ENCODE measurements at places on chromosomes 2 and 18.

DNA sequence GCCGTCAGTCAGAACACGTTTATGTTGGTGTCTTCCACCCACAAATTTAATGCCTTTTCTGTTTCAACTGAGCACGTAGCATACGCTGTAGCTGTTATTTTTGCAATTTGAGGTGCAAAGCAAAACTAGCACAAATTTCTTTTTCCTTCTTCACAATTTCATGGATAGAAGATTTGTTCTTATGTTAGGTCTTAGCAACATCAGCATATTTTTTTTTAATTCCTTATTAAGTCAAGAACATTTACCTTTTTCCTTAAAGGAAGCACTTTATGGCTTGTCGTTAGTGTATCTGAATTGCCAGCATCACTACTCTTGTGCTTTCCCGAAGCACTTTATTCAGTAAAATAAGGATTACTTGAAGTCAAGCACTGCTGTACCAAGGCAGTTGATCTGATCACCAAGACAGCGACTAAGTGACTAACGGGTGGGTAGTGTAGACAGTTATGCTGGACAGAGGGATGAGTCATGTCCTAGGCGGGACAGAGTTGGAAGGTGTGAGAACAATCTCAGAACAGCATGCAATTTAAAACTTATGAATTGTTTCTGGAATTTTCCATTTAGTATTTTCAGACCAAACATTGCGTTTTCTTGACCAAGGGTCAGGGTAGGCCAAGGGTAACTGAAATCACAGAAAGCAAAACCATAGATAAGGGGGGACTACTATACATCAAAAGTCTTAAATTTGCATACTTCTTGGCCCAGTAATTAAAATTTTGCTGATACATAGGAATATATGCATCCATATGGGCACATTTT lies 13.3 kb downstream of the BABAM2 start:
- DNase-seq: no peak

DNA sequence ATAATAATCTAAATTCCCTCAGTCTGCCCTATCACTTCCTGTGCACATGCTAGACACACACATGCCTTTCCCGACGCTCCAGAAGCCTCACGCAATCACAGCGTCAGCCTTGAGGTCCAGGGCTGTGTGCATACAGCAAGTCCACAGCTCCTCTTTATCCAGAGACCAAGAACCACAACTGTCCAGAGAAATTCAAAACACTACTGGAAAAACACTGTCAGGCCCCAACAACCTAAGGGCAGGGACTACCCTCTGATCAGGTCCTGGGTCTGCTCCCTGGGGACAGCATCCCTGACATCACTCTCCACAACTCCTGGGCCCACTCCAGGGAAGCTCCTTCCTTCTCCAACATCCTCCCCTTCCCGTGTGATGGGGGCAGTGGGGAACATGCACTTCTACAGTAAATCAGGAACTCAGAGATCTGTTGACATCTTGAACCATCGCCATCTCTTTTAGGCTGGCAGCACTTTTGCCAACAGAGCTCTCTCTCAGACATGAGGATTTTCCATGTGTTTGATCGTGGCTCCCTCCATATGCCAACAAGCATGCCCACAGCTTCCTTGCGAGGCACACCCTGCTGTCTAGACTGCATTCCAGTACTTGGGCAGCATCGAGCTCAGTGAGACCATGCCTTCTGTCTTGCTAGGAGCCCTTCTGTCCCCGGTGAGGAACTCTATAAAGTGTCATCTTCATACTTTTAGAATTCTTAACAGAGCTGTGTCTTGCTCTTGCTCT lies 15.4 kb downstream of the TEX51 start:
- no peak for DNase-seq

DNA sequence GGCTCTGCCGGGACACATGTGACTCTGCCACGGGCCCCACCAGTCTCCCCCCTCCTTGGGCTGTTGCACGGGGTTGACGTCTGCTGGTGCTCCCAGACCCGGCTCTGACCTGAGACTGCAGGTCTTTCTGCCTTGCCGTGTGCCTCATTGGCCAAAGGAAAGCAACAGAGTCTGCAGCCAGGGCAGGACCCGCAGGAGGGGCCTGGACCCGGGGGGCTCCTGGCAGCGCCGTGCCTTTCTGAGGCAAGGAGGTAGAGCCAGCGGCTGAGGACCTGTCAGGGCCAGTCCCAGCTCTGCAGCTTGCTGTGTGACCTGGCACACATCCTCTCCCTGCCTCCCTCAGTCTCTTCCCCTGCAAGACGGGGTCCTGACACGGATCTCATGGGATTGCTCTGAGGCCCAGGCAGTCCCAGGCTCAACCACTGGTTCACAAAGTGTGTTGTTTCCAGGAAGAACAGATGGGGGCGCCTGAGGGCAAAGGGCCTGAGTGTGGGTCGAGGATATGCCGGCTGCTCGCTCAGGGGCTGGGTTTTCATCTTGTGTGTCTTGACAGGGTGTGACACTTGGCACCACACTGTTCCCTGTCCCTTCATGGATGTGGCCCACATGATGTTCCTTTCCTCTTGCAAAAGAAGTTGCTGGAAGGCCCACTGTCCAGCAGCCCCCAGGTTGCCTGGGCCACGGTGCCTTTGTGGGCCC lies 9.0 kb downstream of the CAPN10 start:
- DNase-seq: peak; percentile 64

GRCh38 chr2:97858442-97858841 lies 137.3 kb downstream of the TMEM131 start:
- DNase-seq: no peak

- DNase-seq: no peak
Measured at GRCh38 chr2:7849027-7849426, 832.8 kb upstream of the ID2 start.

DNA sequence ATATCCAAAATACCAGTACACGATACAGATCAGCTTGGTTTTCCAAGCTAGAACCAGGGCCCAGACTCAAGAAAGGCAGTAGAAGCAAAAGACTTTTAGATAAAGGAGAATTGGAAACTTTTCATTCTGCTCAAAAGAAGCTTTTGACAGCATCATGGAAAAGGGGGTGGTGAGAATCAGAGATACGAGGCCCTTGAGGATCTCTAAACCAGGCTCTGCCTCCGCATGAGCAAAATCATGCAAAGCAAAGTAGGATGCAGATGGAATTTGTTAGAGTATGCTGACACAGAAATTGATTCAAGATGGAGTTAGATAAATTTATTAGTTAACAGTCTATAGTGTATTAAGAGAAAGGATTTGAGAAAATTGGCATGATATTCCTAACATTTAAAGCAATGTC lies 39.8 kb downstream of the FAM98A start:
- DNase-seq: no peak

GRCh38 chr2:12500899-12501298 lies 215.8 kb upstream of the TRIB2 start:
- no peak for DNase-seq

- no peak for DNase-seq
Measured at GRCh38 chr2:55598056-55598795, 19.2 kb downstream of the PPP4R3B start.

GRCh38 chr2:217016796-217017419 lies 157.0 kb upstream of the TNP1 start:
- DNase-seq: no peak

- peak; percentile 34 for DNase-seq
Measured at GRCh38 chr2:144198116-144198515, 321.8 kb downstream of the ZEB2 start.

GRCh38 chr18:74126684-74127655 lies 20.7 kb downstream of the FBXO15 start:
- DNase-seq: no peak

DNA sequence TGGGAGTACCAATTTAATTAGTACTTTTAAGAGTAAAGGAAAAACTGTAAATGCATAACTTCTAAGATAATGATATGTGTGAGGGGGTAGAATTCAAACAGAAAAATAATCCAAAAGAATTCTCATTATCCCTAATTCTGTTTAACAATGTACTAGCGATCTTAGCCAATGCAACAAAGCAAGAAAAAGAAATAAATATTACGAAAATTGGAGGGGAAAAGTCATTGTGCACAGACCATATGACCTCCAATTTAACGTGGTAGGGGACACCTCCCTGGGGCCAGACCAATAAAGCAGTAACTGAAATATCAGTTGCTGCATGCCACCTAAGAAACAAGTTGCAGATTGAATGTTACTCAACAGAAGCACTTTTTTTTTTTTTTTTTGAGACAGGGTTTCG lies 25.9 kb upstream of the PEX13 start:
- DNase-seq: no peak

Data from suppressor macrophage (primary cell).